Right lobe of liver (tissue), 6 donors: ENCODE measurements at places on chromosomes 11 and 22. TPM values are rescaled to one million over a fixed set of nuclear protein-coding genes. Genes with fewer than 3 reads are reported as not detected.

Gene OR4C16
- not detected for total RNA-seq

Gene CASP5
- total RNA-seq: 0.35 TPM

Gene DGAT2
- 109 TPM for total RNA-seq

Gene MS4A10
- total RNA-seq: not detected

Gene SCGB2A2
- total RNA-seq: not detected

Gene IGLL1
- total RNA-seq: not detected

Gene KLHDC7B
- total RNA-seq: 1.1 TPM

Gene GPHA2
- not detected for total RNA-seq

Gene MMP27
- total RNA-seq: not detected

Gene FXYD2
- 13.7 TPM for total RNA-seq

Gene TRIM21
- total RNA-seq: 5.8 TPM

Gene ACCS
- total RNA-seq: 7.6 TPM

Gene BDNF
- total RNA-seq: 0.12 TPM

Gene CNGA4
- not detected for total RNA-seq

Gene HBB
- 25.1 TPM for total RNA-seq

- no peak for DNase-seq
Observed at GRCh38 chr22:47411006-47411405, 648.6 kb downstream of the TBC1D22A start.

DNA sequence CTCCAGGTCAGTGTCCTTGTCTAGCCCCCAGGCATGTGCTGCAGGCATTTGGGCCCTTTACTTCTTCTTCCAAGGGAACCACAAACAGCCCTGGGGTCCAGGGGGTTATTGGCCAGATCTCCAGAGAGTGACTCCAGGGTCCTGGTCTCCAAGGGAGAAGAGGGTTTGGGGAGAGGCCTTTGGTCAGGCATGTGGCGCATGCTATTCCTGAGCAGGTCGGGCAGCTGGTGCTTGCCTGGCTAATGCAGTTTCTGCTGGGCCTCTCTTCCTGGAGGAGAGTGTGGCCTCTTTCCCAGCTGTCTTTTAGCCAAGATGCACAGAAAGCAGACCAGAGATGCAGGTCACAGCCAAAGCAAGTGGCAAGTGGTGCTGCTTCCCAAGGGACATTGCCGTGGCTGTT is 3.8 kb upstream of the RFPL2 start:
- DNase-seq: no peak

DNA sequence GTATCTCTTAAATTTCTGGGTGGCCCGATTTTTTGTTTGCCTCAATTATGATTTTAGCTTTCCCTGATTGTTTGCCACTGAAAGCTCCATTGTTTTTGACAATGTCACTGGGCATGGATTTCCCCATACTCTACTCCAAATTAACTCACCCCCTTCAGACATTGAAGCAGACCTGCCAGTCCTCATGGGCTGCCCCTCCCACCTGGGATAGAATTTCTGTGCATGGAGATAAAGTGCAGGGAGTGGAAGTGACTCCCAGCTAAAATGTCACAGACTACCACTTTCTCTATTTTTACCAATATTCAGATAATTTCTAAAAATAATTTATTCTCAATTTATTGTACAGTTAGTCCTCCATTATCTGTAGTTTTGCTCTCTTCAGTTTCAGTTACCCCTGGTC is 79.1 kb upstream of the CLPB start:
- no peak for DNase-seq

- no peak for DNase-seq
Observed at GRCh38 chr11:26086028-26086427, 245.9 kb upstream of the ANO3 start.

DNA sequence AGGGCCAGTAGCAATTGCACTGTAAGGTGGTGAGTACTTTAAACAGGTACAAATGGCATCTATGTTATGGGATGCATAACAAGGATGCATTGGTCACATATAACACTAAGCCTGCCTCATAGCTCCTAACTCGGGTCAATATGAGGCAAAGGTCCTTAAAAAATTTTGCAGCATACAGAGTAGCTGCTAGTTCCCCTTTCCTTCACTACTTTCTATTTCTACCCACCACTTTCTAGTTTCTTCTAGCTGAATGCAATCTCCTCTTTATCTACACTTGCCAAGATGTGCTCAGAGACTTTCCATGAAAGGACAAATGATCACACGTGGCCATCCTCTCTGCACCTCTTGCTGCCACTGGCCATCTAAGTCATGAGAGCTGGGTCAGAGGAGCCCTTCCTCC is 9.8 kb downstream of the OR51F2 start:
- DNase-seq: no peak

- DNase-seq: no peak
Observed at GRCh38 chr11:131070365-131070764, 154.1 kb upstream of the SNX19 start.

DNA sequence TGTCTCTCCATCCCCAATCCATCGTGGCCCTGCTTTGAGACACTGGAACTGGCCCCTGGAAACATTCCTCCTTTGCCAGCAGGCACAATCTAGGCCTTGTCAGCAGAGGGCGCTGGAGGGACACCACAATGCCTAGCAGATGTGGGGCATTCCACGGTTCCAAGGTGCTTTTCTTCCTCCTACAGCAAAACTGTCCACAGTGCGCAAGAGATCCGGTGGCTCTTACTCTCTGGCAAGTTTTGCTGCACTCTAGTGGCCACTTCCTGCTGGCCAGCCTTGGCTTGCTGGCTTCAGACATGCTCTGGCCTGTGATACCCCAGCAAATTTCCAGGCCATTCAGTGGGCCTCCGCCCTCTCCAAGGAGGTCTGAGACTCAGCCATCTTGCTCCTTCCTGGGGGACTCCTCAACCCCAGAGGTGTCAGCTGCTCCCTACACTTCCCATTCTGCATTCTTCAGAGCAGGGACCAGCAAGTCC is 17.1 kb upstream of the RBM4B start:
- DNase-seq: peak; percentile 92

DNA sequence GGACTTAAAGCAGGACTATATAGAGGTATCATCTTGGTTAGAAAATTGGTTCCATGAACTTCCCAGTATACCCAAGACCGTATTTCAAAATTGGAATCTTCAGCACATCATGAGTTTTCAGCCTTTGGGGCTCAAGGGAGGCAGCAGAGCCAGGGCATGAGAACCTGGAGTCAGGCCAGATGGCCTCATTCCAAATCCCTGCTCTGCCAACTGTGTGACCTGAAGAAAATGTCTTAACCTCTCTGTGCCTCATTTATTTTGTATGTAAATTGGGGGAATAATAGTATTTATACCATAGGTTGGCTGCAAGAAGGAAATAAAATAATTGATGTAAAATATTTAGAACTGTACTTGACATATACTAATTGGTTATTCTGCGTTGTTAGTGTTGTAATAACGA is 987.6 kb downstream of the TBC1D22A start:
- DNase-seq: no peak

- no peak for DNase-seq
Observed at GRCh38 chr22:37492428-37493344, 6.5 kb upstream of the MFNG start.

- no peak for DNase-seq
Observed at GRCh38 chr11:97893612-97894011, 1127.1 kb upstream of the CNTN5 start.

GRCh38 chr11:57223601-57224000 is 13.4 kb downstream of the APLNR start:
- no peak for DNase-seq

DNA sequence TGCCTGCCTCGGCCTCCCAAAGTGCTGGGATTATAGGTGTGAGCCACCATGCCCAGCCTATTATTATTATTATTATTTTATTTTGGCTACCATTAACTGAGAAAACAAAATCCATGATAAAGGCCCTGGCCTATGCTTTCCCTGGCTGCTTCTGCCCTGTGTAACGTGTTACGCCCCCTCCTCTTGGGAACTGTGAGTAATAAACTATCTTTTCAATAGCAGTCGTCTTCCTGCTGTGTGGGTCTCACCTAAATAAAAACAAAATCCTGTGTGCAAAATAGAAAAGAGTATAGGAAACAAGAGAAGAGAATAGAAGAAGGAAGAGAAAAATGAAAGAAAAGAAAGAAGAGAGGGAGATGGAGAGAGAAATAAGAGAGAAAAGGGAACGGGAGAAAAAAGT is 237.0 kb downstream of the MIAT start:
- no peak for DNase-seq

DNA sequence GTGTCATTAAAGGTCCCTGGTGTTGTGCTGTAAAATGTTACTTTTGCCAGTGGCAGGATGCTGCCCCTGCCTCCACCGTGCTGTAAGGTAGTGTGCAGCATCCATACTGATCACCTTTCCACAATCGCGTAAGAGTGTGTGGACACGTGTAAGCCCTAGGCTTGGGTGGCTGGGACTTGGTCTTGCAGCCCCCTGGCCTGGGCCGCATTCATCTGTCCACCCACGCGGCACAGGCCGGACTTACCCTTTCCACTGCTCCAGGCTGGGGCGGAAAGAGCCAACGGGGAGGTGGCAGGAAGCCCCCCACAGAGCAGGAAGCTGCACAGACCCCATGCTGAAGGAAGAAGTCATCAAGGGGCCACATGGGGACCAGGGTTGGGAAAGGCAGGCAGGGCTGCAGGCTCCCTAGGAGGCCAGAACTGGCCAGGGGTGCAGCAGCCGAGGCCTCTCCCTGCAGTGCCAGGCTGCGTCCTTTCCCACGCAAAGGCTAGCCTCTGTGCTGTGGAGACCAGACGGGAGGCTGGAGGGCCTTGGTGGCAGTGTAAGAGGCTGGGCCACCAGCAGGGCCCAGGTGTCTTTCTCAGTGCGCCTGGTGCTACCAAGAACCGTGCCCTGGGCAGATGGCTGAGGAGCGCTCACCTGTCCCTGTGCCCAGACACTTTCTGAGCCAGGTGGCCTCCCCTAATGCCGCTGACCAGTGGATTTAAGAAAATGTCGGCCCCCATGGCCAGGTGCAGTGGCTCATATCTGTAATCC is 11.7 kb upstream of the TMEM191C start:
- DNase-seq: no peak

GRCh38 chr11:61716478-61717285 is 35.8 kb upstream of the MYRF start:
- no peak for DNase-seq

GRCh38 chr22:23655891-23656475 is 23.9 kb upstream of the DRICH1 start:
- no peak for DNase-seq

DNA sequence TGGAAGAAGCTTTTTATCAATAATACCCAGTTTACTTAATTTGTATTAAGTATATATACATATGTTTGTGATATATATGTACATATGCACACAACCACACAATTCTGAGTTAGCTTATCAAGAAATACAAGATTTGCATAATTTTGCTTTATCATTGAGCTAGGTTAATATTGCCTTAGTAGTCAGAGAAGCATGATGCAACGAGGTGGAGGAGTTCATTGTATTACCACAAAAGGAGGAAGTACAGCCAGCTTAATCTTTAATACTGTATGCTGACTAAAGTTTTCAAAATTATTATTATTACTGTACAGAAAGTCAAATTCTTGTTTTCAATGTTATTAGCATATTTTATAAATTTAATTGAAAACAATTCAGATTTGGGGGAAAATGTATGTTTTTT is 278.4 kb upstream of the PDGFD start:
- DNase-seq: no peak

- no peak for DNase-seq
Observed at GRCh38 chr11:35118906-35119305, 20.1 kb upstream of the CD44 start.

- no peak for DNase-seq
Observed at GRCh38 chr11:120689596-120690275, 178.2 kb downstream of the GRIK4 start.

- no peak for DNase-seq
Observed at GRCh38 chr11:86046116-86046515, 22.8 kb downstream of the PICALM start.

DNA sequence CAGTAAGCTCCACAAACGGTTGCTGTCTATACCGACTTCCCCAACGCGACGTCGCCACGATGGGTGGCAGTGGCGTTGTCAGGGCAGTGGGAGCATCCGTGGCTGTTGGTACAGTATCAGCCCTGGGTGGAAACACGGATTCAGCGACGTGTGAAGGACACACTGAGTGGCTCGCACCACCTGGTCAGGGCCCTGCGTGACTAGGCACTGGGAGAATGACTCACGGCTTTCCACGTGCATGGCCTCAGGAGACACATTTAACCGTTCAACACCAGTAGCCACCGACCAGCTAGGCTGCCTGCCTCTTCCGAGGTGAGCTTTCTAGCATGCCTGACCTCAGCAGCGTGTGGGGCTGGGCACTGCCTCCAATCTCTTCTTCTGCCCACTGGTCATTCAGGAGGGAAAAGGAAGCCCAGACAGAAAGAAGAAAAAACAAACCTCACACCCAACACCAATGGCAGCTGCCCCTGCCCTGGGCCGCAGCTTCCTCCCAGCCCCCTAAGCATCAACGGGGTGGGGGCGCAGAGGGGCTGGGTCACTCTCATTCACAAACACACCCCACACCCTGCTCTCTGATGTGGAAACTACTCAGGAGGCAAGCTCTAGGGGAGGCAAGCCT is 59.0 kb downstream of the MYH9 start:
- DNase-seq: no peak

- DNase-seq: peak; percentile 45
Observed at GRCh38 chr11:3108183-3108721, 51.0 kb upstream of the CARS1 start.

- no peak for DNase-seq
Observed at GRCh38 chr11:110134110-110134509, 40.9 kb downstream of the ZC3H12C start.

DNA sequence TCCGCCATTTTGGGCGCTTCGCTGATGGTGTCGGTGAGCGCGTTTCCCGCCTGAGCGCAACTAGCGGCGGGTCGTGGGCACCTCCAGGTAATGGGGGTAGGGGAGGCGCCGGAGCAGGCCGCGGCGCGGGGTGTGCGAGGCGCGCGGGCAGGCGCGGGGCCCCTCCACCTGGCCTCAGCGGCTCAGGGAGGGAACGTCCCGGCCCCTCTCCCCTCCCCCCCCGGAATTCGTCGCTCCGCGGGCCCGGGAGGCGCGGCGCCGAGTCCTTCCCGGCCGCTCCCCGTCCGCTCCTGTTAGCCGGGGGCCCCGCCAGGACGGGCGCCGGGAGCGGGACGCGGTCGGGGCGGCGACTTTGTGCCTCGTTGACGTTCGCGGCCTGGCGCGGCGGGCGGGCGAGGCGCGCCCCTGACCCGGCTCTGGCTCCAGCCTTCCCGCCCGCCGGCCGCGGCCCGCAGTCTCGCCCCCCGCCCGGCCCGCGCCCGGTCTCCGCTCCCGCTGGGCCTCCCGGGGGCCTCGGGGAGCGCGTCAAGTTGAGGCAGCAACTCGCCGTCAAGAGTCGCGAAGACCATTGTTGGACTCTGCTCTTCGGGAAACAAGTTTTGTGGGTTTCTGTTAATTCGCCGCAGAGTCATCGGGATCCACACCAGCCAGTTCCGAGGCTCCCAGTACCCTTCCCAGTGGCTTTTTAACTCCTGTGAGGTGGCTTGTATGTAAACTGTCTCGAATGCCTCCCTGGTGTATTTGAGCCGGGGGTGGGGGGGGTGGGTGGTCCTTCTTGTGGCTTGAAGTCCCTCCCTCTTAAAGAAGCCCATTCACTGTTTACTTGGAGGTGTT is at the start of gene PPP6R3:
TSS of gene PPP6R3 (plus strand) at position 12 of the 834 bp plus-strand sequence. CDS start 76,913 bp downstream, outside the sequence.
- no peak for DNase-seq

DNA sequence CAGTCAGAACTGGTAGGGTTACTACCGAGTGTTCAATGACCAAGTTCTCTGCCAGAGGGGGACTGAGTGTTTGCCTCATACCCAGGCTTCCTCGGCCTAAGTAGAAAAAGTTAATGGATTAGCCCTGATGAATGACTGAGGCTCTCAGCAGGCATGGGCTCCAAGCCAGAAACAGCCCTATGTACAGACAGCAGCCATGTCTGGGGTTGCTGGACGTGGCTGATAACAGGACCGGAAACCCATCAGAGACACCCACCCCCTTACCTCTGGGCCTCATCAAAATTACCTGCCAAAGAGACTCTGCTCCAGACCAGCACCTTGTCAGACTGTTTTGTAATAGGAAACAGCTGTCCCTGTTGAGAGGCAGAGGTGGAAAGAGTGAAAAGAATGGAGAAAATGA is 351.4 kb downstream of the ETS1 start:
- no peak for DNase-seq
